Tibial nerve (tissue), 4 donors: ENCODE measurements at places on chromosomes 5 and 9.

- no peak for DNase-seq
- H3K4me3 ChIP-seq = no peak overlapping the region
- no peaks in the 10 kb centered on the region for H3K27me3 ChIP-seq
- H3K4me1 ChIP-seq = no peaks in the 10 kb centered on the region
Observed at GRCh38 chr5:93186076-93186682, 394.8 kb downstream of the NR2F1-AS1 start.

DNA sequence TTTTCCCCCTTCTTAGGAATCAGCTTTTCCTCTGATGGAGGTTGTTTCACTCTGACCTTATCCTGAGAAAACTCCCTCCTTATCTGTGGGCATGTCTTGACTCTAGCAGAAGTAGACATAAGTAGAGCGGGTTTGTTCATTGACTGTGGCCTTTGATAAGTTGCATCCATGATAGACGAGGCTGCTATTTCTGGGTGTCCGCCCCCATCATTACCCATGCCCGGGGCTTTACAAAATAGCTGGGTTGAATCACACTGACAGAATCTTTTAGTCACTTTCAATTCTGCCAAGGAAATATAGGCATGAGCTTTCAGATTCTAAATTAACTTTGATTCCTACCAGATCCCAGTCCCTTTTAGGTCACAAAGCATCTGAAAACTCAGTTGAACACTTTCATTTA, 223.8 kb downstream of the SEC61B start:
- H3K27ac ChIP-seq = no peak overlapping the region
- H3K4me3 ChIP-seq = no peak overlapping the region
- H3K4me1 ChIP-seq = no peaks in the 10 kb centered on the region
- H3K27me3 ChIP-seq = no peaks in the 10 kb centered on the region
- no peak for DNase-seq

- no peak overlapping the region for H3K4me3 ChIP-seq
- no peak for DNase-seq
- no peaks in the 10 kb centered on the region for H3K27me3 ChIP-seq
- H3K36me3 ChIP-seq = peaks cover 3% of the 10 kb centered on the region
- no peak overlapping the region for H3K27ac ChIP-seq
- no peaks in the 10 kb centered on the region for H3K4me1 ChIP-seq
Observed at GRCh38 chr9:93669958-93670207, 93.5 kb downstream of the PHF2 start.

GRCh38 chr9:70442328-70442848, 27.9 kb upstream of the KLF9 start:
- no peak overlapping the region for H3K27ac ChIP-seq
- H3K27me3 ChIP-seq = no peaks in the 10 kb centered on the region
- H3K36me3 ChIP-seq = no peaks in the 10 kb centered on the region
- H3K4me1 ChIP-seq = peaks cover 21% of the 10 kb centered on the region
- DNase-seq = no peak

GRCh38 chr9:126842977-126843799, 17.3 kb upstream of the ZBTB34 start:
- DNase-seq = no peak
- H3K4me3 ChIP-seq = no peak overlapping the region
- no peak overlapping the region for H3K27ac ChIP-seq
- H3K36me3 ChIP-seq = no peaks in the 10 kb centered on the region
- no peaks in the 10 kb centered on the region for H3K4me1 ChIP-seq

DNA sequence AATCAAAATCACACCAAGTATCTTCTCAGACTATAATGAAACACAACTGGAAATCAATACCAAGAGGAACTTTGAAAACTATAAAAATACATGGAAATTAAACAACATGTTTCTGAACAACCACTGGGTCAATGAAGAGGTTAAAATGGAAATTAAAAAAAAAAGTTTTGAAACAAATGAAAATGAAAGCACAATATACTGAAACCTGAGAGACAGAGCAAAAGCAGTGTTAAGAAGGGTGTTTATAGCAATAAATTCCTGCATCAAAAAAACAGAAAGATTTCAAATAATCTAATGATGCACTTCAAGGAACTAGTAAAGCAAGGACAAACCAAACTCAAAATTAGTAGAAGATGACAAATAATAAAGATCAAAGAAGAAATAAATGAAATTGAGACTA, 92.0 kb downstream of the TMEM232 start:
- H3K27ac ChIP-seq = no peak overlapping the region
- H3K4me1 ChIP-seq = no peaks in the 10 kb centered on the region
- no peaks in the 10 kb centered on the region for H3K27me3 ChIP-seq

DNA sequence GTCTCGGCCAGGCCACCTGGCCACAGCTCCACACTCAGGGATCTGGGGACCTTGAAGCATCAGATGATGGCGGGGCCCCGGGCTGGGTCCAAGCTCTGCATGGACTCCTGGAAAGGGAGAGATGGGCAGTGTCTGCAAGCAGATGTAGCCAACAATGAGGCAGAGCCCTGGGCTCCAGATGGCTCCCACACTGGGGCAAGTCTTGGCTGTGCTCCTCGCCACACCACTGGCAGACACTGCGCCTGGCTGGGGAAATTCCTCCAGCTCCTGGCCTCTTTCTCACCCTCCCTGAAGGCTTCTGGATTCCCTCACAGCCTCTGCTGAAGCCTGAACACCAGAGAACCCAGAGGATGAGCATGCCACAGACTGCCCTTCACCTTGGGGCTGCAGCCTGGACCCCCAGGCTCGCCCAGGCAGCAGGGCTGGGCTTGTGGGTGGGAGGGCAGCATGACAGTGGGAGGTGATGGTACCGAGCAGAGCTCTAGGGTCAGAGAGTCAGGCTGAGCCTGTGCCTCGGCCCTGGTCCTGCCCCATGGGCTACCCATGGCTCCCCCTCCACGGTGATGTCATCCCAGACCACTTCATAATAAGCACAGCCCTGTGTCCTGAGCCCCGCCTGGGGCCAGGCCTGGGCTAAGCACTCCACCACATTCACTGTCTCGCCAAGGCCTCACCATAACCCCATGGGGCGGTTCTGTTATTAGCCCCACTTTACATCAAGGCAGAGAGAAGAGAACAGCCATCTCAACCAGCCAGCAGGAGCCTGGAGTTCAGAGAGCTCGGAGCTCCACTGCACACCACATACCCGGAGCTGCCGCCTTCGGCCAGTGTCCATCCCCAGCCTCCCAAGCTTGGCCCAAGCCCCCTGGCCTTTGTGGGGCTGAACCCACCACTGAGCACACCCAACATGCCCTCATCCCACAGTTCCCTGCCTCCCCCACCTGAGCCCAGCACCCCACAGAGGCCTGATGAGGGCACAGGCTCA, 62.2 kb upstream of the ADAMTS2 start:
- H3K4me1 ChIP-seq = no peaks in the 10 kb centered on the region
- H3K27me3 ChIP-seq = no peaks in the 10 kb centered on the region
- no peak overlapping the region for H3K27ac ChIP-seq
- no peaks in the 10 kb centered on the region for H3K36me3 ChIP-seq
- no peak for DNase-seq

- no peak overlapping the region for H3K27ac ChIP-seq
- peaks cover 15% of the 10 kb centered on the region for H3K4me1 ChIP-seq
- no peaks in the 10 kb centered on the region for H3K27me3 ChIP-seq
- H3K4me3 ChIP-seq = no peak overlapping the region
Observed at GRCh38 chr9:133937120-133937519, 55.0 kb downstream of the VAV2 start.

DNA sequence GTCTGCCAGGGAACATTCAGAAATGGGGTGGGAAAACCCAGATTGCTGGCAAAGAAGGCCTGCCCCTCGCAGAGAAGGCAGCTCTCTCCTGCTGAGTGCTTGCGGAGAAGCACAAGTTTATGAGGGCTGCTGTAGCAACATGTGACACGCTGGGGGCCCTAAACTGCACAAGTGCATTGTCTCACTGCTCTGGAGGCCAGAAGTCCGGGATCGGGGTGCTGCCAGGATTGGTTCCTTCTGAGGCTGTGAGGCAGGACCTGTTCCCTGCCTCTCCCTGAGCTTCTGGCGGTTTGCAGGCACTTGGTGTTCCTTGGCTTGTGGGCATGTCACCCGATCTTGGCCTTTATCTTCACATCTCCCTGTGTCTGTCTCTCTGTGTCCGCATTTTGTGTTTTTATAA, 75.6 kb upstream of the NEURL1B start:
- H3K4me1 ChIP-seq = no peaks in the 10 kb centered on the region
- no peak for DNase-seq
- H3K27me3 ChIP-seq = no peaks in the 10 kb centered on the region
- H3K36me3 ChIP-seq = no peaks in the 10 kb centered on the region
- H3K27ac ChIP-seq = no peak overlapping the region
- no peak overlapping the region for H3K4me3 ChIP-seq

DNA sequence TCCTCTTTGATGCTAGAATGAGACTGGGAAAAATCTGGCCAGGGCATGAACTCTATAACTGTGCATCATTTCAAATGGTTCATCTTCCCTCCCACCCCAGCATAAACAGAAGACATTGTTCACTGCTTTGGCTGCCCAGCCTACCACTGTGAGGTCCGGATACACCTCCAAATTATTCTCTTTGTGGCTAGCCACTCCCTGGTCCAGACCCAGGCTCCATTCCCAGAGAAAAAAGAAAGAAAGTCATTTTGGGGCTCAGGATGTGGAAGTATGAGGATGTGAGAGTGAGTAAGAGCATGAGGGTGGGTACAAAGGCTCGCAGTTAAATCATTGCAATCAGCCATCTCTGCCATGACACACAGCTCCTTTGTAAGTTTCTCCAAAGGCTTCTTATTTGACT, 559.2 kb downstream of the PSAT1 start:
- no peak overlapping the region for H3K27ac ChIP-seq
- no peak overlapping the region for H3K4me3 ChIP-seq
- no peak for DNase-seq
- no peaks in the 10 kb centered on the region for H3K36me3 ChIP-seq
- no peaks in the 10 kb centered on the region for H3K4me1 ChIP-seq
- no peaks in the 10 kb centered on the region for H3K27me3 ChIP-seq

GRCh38 chr9:26893030-26893676, 551 bp upstream of the CAAP1 start:
- no peaks in the 10 kb centered on the region for H3K27me3 ChIP-seq
- DNase-seq = no peak
- H3K4me3 ChIP-seq = peak overlapping the region; percentile 97
- no peaks in the 10 kb centered on the region for H3K4me1 ChIP-seq
- no peaks in the 10 kb centered on the region for H3K36me3 ChIP-seq

GRCh38 chr5:137026296-137026695, 472.8 kb downstream of the SPOCK1 start:
- no peaks in the 10 kb centered on the region for H3K36me3 ChIP-seq
- no peaks in the 10 kb centered on the region for H3K4me1 ChIP-seq
- H3K27ac ChIP-seq = no peak overlapping the region
- no peak for DNase-seq
